NCI-H774 (cell line): ENCODE measurements at places on chromosomes 7 and 10.

DNA sequence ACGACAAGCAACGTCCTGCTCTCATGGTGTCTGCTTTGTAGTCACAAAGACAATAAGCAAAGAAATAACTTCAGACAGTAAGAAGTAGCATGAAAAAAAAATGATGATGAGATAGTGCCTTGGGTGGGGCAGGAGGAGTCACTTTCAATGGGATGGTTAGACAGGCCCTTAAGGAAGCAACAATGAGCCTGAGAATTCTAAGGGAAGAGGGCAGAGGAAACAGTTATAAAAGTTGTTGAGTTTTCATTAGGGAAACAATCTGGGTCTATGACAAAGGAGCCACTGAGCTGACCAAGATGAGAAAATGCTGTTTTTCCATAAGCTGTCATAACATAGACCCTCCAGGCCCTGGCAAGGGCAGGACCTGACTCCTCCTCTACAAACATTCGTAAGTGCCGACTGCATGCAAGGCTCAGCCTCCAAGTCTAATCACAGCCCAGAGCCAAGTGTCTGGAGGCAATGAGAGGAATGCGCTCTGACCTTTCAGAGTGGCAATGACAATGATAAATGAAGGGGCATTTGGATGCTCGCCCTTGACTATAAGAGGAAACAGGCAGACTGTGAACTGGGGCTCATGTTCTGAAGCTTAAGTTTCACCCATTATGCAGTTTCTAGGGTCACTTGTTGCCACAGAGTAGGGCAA, 43.7 kb downstream of the PPP1R3C start:
- no peak for DNase-seq

- no peak for DNase-seq
Observed at GRCh38 chr7:18144166-18144565, 116.5 kb upstream of the PRPS1L1 start.

DNA sequence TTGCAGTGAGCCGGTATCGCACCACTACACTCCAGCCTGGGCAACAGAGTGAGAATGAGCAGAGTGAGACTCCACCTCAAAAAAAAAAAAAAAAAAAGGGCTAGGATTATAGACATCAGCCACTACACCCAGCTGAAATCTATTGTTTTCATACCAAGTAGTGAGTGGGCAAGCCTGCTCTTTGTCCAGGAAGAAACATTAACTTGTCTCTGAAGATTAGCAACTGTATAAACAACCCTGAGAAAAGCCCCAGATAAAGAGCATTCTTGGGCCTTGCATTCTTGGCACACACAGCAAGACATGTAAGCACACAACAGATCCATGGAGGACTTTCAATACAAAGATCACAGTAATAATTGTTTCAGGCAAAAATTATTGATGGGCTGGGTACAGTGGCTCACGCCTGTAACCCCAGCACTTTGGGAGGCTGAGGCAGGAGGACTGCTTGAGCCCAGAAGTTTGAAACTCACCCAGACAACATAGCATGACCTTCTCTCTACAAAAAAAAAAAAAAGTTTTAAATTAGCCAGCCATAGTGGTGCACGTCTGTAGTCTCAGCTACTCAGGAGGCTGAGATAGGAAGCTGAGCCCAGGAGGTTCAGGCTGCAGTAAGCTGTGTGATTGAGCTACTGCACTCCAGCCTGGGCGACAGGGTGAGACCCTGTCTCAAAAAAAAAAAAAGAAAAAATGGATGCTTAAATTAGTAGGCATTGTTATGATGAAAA, 4.4 kb downstream of the PSPH start:
- DNase-seq, result no peak

- no peak for DNase-seq
Observed at GRCh38 chr7:87850836-87851593, 25.1 kb downstream of the SLC25A40 start.

DNA sequence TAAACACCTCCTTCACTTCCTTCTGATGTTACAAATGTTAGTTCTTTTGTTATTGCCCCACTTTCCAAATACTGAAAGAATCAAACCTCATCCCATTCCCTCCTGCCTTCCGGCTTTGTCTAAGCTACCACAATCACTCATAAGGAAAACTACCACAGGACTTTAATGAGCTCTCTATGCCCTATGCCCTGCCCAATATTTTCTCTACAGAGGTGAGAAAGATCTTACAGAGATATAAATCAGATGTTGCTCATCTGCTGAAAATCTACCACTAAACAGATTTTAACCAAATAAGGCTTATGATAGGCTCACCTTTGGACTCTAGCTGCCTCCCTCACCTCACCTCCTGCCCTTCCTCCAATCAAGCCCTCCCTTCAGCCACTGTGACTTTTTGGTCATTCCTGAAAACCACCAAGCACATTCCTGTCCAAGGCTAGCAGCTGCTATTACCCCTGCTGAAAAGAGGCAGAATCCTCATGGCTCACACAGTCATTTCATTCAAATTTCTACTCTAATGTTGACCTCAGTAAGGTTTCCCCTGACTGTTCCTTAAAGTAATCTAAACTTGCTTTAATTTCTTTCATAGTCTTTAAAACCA, 7.7 kb downstream of the ZNF33B start:
- no peak for DNase-seq

DNA sequence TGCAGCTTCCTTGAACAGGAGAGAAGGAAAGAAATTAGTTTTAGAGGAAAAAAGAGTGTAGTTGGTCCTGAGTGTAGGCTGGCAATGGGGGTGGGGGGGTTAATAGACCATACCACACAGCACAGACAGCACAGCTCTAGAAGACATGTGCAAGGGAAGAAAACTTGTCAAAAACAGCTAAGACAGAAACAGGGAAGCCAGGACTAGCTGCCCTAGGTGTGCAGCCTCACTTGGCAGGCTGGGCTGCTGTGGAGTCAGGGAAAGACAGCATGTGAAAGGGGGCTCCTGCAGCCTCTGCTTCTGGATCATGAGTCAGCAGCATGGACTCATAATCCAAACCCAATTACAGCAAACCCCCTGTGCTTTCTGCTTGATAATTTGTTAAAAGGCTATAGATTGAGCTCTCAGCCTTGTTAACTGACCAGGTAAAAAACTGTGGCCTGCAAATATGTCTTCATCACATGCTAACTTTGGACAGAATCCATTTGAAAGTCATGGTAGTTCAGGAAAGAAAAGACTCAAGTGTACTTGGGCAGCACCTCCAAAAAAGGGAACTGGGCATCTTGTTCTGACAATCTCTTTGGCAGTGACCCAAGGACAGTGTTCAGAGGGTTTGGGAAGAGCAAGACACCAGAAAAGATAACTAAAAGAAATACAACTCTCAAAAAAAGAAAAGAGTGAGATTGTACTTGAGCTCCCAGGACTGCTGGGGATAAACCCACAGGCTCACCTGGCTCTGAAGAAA, 142.2 kb upstream of the VWC2 start:
- no peak for DNase-seq

DNA sequence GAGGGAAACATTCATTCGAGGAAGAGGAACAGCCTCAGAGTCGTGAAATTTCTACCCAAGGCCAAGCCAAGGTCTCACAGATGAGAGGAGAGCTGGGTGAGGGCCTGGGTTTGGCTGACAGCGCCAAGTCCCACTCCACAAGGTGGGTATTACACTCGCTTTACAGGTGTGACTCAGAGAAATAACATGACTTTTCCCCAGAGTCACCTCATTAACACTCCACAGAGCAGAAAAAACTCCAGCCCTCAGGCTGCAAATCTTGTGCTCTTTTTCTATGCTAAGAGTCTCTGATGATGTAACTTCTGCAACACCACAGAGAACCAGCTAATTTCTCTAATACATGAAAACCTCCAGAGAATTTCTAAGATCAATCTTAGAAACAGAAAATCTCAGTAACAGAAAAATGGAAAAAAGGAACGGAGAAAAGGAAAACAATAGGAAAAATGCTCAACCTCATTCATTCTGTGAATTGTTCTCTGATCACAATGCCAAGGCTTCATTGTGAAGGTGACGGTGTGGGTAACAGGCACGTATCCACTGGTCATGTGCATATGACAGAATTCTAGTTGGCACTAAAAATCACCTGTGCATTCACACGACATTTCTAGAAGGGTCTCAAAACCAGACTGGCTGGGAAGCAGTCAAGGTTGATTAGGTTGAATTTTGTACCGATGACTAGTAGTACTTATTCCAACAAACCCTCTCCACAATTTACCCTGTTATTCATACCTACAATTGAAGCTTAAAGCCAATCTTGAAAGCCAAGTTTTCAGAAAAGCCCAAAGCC, 20.3 kb downstream of the YWHAG start:
- DNase-seq, result no peak

GRCh38 chr7:16063716-16064675, 357.3 kb downstream of the CRPPA start:
- DNase-seq, result no peak

- no peak for DNase-seq
Observed at GRCh38 chr10:110967009-110967630, 47.7 kb downstream of the SHOC2 start.

DNA sequence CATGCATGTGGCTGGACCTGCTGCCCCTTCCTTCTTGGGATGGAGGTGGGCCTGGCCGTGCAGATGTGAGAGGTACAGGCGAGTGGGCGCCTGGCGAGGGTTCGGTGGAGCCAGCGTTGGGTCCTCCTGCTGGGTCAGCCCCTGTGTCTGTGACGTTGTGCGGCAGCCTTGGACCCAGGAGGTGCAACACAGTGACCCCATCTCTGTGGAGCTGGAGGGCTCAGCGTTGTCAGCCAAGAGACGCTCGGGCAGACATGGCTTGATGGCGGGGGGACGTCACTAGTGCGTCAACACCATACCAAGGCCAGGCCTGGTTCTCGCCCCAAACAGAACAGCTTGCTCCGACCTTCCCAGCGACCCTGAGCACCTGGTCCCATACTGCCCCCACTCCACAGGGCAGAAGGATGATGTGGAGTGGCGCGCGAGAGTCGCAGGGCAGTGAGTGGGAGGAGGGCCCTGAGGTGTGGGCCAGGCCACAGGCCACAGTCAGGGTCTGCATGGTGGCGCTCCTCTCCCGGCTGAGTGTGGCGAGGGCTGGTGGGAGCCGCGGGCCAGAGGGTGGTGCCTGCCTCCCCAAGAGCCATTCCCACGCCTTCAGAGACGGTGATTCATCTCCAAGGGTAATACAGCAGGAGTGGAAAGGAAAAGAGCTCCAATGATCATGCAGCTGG, 184.4 kb downstream of the DNAJB6 start:
- no peak for DNase-seq

DNA sequence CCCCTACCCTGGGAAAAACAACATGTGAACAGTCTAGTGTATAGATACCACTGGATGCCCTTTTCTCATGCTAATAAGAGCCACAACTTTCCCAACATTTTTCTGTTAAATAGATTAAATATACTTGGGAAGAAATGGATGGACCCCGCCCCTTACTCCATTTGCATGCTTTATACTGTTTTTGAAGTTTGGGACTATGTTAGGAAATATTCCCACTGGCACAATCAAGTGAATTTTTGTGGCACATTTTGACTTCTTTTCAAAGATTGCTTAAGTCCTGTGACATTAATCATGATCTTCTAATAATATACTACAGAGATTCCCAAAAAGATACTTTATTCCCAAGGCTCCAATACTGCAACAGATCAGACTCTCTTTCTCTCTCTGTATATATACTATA, 216.6 kb downstream of the TWIST1 start:
- DNase-seq, result no peak

- no peak for DNase-seq
Observed at GRCh38 chr10:122336961-122337360, 37.5 kb upstream of the PLEKHA1 start.

GRCh38 chr10:117830787-117831212, 215.9 kb downstream of the RAB11FIP2 start:
- no peak for DNase-seq

DNA sequence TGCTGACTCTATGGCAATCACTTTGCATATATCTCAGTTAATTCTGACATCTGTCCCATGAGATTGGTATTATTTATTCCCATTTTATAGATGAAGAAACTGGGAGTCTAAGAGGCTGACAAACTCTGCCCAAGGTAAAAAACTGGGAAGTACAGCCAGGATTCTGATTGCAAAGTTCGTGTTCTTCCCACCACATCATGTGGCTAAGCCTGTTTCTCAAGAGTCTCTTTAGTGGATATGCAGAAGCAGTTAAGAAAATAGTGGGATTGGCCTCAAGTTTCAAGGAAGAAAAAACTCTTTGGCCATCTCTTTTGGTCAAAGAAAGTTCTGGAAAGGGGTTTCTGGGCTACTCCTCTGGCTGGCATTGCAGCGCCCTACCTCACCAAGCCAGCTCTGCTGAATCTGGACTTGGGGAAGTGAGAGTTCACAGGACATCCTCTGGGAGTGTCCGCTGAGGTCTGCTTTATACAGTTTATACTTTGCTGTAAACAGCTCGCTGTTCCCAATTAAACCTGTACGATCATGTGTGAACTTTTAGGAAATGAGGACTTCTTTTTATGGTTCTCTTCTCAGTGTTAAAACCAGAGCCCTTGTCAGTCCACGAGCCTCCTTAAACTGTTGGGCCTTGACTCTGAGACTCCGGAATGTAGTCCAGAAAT, 12.2 kb upstream of the BMPR1A start:
- DNase-seq, result no peak

GRCh38 chr10:28179006-28179742, 123.7 kb downstream of the MPP7 start:
- DNase-seq, result no peak

DNA sequence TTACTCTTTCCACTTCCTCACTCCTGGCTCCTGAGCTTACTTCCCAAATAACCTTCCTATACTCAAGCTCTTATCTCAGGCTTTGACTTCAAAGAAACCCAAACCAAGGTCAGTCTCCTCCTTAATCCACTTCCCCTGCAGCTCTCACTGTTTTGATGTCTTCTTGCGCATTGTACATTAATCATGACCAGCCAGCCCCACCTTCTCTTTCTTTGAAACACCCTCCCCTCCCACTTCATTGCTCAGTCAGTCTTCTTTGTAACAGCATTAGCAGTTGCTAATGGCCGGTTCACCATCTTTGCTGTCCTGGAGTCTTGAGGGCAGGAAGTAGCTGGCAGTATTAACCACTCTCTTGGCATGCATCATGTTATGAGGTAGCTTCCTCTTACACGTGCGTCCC, 57.9 kb upstream of the CHCHD3 start:
- DNase-seq, result no peak
